ENCODE measurements at places on chromosomes 6 and 20.

DNA sequence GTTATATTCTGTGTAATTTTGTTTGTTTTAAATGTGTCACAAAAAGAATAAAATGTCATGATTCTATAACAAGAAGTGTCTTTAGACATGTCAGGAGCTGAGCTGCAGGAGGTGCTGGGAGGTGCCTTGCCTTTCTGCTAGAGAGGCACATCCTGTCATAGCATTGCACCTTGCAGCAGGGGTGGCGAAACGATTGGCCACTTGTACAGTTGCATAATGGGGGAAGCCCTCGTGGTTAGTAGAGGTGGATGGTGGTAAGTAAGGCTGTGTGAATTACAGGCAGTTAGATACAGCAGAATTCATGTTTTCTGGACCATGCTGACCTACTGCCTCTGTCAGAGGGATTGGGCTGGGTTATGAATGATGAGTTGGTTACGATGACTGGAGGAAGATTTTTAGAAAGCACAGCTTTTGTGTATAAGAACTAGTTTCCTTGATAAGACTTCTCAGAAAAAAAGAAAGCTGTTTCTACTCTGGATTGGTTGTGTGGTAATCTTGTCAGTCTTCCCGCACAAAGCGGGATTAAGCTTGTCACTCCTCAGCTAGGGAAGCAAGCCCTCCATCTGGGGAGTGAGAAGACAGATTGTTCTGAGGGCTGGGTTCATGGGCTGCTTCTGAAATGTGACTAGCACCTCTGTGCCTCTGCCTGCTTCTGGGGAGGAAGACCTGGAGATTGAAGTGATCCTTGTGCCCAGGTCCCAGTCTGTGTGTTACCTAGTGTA, 74.9 kb downstream of the FOXO3 start:
- DNase-seq = peak; percentile 4

DNA sequence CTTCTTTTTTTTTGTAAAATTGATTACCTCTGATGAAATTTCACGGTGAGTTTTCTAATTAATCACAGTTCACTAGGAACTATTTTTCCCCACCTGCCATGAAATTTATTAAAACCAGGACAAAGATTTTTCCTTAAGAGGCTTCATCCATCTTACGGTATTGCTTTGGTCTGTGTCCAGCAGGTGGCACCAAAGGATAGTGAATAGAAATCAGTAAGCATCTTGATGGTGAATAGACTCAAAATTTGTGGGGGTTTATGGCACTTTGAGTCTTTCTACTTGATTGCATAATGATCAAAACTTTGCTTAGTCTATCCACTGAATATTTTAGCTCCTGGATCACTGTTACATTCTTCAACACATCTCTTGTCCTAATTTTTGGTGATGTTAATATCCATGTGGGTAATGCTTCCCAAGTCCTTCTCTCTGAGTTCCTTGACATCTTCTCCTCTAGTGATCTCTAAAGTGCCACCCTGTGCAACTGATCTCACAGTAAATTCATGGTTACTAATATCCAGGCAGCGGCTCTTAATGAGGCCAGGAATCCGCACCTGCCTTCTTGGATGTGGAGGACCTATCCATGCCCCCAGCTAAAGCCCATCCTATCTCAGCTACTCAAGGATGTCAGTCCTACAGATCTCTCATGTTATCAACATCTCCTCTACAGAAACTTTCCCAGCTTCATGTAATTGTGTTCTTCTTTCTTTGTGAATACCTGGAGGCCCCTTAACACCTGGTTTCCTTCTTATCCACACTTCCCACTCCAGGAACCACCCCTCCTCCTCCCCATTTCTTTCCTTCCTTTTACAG, 54.5 kb downstream of the STMND1 start:
- no peak for DNase-seq

GRCh38 chr6:33343953-33344611, 26.5 kb upstream of the ZBTB22 start:
- DNase-seq = no peak

DNA sequence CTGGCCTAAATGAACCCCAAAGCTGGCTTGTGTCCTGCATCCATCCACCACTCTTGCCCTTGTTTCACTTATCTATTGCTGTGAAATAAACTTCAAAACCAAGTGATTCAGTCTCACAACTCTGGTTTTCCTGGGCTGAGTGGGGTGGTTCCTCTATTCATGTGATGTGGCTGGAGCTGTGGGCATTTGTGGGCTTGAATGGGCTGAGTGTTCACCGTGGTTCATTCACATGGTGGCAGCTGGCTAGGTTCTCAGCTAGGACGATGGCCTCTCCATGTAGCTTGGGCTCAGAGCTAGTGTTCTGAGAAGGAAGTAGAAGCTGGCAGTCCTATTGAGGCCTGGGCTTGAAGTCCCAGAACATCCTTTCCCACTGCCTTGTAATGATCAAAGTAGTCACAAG, 30.4 kb downstream of the FKBP1A start:
- no peak for DNase-seq

DNA sequence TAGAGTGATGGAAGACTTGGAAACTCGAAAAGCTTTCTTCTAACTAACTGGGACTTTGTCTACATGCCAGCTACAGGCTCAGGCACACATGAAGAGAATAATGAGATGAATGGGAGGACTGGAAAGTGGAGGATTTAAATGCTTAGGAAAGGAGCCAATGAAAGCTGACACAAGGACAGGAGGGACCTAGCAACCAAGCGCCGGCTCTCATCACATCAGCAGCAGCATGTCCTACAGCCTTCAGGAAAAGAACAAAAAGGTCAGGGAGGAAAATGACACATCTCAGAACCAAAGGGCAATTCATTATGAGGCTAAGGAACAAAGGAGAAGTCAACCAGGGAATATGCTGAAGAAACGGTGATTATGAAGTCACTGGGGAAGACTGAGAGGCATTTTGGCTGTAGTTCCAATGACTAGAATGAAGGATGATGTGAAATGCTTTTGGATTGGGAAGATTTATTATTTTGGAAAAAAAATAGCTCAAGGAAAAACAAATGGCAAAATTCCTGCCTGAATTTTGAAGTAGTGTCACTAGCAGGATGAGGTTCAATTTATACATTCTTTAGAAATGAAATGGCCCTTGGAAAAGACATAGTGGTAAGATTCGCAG, 5.7 kb downstream of the BACH2 start:
- no peak for DNase-seq

- no peak for DNase-seq
These were observed 1.4 kb upstream of the POU3F2 start for GRCh38 chr6:98833057-98833306.

DNA sequence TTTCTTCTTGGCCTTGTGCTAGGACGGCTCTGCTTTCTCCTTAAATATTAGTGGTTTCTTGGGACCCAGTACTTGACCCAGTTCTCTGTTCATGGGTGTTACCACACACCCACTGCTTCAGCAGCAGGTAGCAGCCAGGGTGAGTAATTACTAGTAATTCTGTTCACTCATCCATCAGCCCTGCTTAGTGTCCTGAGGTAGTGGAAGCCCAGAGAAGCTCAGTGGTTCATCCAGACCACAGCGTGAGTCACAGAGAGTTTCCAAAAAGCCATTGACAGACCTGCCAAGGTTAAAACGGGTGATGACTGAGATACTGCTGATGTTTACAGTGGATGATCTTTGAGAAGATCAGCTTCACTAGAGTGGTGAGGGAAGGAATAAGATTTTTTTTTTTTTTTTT, 51.7 kb upstream of the HINT3 start:
- no peak for DNase-seq
